Activated CD4-positive, alpha-beta T cell treated with anti-CD3 and anti-CD28 coated beads, Interleukin-2, amount 10 ng/mL, durations not matched to agents 7 days and 5 days (primary cell): ENCODE measurements at places on chromosomes 3 and 15. TPM values are rescaled to one million over a fixed set of nuclear protein-coding genes. Genes with fewer than 3 reads are reported as not detected.
A peak's percentile ranks its signal among the peaks of the same experiment; 100 is the strongest.

TRAK1 gene
- total RNA-seq: 24.1 TPM

TMED3 gene
- 32.4 TPM for total RNA-seq

ANKRD63 gene
- not detected for total RNA-seq

DNA sequence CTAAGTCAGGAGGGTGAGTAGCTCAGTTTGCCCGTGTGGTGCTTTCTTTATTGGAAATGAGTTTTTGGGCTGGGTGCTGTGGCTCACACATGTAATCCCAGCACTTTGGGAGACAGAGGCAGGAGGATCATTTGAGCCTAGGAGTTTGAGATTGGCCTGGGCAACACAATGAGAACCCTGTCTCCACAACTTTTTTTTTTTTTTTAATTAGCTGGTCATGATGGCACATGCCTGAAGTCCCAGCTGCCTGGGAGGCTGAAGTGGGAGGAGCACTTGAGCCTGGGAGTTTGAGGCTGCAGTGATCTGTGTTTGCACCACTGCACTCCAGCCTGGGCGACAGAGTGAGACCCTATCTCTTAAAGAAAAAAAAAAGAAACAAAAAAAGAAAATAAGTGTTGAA lies 174.9 kb downstream of the NSMCE3 start:
- no peak overlapping the region for H3K4me3 ChIP-seq
- no peaks in the 10 kb centered on the region for H3K36me3 ChIP-seq
- peaks cover 8% of the 10 kb centered on the region for H3K4me1 ChIP-seq
- H3K27me3 ChIP-seq: no peaks in the 10 kb centered on the region
- no peak overlapping the region for H3K27ac ChIP-seq

CPN2 gene
- total RNA-seq: not detected

DNA sequence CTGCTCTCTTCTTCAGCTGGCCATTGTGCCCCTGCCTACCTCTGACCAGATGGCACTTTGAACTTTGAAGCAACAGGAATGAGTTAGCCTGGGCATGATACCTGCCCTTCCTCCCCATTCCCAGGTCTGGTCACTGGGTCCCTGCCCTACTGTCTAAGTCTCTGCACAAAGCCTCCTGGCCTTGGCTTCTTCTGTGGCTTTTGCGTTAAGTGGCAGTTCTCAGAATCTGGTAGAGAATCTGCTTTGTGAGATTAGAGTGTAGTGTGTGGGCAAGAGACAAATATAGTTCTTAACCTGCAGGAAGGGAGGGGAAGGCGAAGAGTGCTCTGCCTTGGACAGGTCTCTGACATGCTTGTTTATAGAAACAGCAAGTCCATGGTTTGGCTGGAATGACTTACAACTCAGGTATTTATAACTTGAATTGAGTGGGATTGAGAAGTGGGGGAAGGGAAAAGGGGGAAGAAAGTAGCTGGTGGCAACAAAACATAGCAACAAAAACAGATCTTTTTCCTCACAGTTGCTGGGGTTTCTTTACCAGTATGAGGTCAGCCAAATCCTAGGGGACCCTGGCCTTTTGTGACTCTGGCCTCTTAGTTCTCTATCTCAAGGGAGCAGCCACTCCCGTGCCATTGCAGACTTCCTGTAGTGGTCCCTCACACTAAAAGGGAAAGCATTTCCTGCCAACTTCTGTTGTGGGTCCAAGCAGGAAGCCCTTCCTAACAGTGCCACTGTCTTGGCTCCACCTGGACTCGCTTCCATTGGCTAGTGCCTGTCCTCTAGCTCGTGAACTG lies 16.7 kb downstream of the MAPKBP1 start:
- H3K4me1 ChIP-seq: peaks cover 53% of the 10 kb centered on the region
- peak overlapping the region; percentile 50 for H3K4me3 ChIP-seq
- H3K27me3 ChIP-seq: no peaks in the 10 kb centered on the region

DNA sequence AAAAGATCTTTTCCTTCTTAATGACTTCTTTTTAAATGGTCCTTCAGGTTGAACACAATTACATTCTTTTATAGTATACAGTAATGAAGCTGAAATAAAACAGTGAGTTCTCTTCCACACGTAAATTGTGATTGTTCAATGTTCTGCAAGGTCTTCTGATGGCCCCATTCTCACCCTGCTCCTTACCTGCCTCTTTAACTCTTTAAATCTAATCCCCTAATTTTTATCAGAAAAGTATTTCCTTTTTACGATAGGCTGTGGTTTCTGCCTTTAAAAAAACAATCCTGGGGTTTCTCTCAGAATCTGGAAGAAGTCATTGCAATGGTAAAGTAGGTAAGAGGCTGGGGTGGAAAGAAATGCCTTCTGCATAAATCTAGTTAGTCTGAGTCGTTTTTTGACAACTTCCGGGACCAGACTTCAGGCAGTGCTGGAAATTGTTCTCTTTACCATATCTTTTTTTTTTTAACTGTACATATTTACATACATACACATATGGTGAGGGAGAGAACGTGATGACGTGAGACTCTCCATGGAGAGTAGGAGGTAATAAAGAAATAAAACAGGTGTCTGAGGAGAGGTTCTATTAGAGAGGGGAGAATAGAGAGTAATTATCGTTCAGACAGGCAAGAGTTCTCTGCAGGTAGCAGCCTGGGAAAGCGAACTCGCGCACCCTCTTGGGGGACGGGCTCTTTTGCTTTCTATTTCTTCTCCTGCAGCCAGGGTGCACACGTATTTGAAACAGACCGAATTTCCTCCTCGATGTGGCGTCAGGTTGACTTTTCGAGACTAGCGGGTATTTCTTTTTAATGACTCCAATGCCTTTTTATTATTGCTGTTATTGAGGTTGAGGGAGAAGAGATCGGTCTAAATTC lies at the start of gene SIDT1:
Gene SIDT1, plus strand, starts transcription at position 730 of the 872 bp plus-strand sequence. CDS start 467 bp downstream, outside the sequence.
- peaks cover 5% of the 10 kb centered on the region for H3K27me3 ChIP-seq
- DNase-seq: peak; percentile 83
- H3K4me3 ChIP-seq: peak within 1 kb of the TSS; percentile 98
- peak within 1 kb of the TSS; percentile 99 for H3K27ac ChIP-seq

HDC gene
- 0.27 TPM for total RNA-seq

COL7A1 gene
- total RNA-seq: 1.3 TPM

DNA sequence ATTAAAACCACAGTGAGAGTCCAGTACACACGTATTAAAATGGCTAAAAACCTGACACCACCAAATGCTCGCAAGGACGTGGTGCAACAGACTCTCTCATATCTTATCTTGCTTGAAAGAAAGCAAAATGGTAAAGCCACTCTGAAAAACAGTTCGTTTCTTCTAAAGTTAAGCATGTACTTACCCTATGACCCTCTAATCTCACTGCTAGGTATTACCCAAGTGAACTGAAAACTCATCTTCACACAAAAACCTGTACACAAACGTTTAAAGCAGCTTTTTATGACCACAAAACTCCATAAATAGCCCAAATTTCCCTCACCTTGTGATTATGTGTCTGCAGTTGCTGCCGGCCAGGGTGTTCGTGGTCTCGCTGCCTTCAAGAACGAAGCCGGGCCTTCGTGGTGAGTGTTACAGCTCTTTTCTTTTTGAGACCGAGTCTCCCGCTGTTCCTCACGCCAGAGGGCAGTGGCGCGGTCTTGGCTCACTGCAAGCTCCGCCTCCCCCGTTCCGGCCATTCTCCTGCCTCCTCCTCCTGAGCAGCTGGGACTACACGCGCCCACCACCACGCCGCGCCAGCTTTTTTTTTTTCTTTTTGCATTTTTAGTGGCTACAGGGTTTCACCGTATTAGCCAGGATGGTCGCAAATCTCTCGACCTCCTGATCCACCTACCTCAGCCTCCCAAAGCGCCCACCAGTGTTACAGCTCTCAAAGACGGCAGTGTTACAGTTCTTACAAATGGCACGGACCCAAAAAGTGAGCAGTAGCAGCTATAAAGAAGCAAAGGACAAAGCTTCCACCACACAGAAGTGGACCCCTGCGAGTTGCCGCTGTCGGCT lies 165.4 kb downstream of the TJP1 start:
- no peaks in the 10 kb centered on the region for H3K27me3 ChIP-seq
- no peak for DNase-seq
- no peak overlapping the region for H3K4me3 ChIP-seq
- H3K36me3 ChIP-seq: no peaks in the 10 kb centered on the region
- H3K4me1 ChIP-seq: no peaks in the 10 kb centered on the region

GRCh38 chr3:33799202-33799551 lies 747 bp downstream of the PDCD6IP start:
- no peak for DNase-seq
- H3K4me1 ChIP-seq: peaks cover 57% of the 10 kb centered on the region
- H3K36me3 ChIP-seq: peaks cover 33% of the 10 kb centered on the region
- H3K4me3 ChIP-seq: peak overlapping the region; percentile 96

KCNMB2 gene
- not detected for total RNA-seq

BHLHE40 gene
- total RNA-seq: 112 TPM

UBA3 gene
- total RNA-seq: 81.1 TPM

DNA sequence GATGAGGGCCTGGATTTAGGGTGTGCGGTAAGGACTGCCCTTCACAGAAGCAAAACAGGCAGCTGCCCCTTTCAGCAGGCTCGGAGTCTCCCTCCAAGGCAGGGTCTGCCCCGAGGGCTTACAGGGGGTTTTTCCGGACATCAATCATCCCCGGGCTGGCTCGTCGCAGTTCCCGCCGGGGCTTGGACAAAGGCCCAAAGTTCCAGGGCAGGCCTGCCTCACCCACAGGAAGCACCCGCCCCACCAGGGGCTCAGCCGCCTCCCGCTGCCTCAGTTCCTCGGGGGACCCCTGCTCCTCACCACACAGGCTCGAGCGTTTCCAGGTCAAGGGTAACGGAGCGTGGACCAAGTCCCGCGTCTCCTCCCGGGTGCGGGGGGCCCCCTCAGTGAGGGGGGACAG lies 27.0 kb downstream of the KIF7 start:
- no peak for DNase-seq
- H3K27ac ChIP-seq: no peak overlapping the region
- H3K4me3 ChIP-seq: no peak overlapping the region
- H3K4me1 ChIP-seq: no peaks in the 10 kb centered on the region
- H3K27me3 ChIP-seq: no peaks in the 10 kb centered on the region
- H3K36me3 ChIP-seq: peaks cover 66% of the 10 kb centered on the region

IL16 gene
- total RNA-seq: 239 TPM

MESP2 gene
- total RNA-seq: not detected

DNA sequence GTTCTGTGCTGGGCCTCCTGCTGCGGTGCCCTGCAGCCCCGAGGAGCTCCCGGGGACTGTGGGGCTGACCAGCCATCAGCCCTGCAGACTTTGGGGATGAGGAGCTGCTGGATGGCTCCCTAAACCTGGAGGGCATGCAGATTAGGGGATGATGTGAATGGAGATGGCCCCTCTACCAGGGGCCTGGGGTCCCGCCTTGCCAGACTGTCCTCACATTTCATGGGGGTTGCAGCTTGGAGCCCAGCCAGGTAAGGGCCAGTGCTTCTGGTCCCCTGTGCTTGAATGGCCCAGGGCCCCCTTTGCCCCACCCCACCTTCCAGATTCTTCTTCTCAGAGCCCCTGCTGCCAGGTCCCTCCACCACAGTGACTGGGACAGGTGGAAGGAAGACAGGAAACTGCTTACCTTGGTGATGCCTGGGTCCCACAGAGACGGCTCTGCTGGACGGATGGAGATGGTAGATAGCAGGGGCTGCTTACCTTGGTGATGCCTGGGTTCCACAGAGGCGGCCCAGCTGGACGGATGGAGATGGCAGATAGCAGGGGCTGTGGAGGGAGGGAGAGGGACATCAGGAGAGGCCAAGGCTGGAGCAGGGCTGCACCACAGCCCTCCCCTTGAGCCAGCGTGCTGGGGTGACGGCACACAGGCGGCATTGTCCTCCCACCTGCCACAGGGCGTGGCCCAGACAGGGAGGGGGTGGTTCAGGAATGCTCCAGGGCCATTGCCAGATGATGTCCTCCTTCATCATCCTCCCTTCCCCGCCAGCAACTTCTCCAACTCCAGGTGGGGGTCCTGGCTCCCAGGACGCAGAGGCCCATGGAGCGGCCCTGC lies at the start of gene SPTBN5:
Gene SPTBN5, minus strand, starts transcription at position 632 of the 829 bp plus-strand sequence. Its CDS starts 556 bp downstream, at position 76.
- H3K27me3 ChIP-seq: no peaks in the 10 kb centered on the region
- no peak for DNase-seq
- H3K4me1 ChIP-seq: peaks cover 62% of the 10 kb centered on the region
- peak within 1 kb of the TSS; percentile 94 for H3K27ac ChIP-seq

DNA sequence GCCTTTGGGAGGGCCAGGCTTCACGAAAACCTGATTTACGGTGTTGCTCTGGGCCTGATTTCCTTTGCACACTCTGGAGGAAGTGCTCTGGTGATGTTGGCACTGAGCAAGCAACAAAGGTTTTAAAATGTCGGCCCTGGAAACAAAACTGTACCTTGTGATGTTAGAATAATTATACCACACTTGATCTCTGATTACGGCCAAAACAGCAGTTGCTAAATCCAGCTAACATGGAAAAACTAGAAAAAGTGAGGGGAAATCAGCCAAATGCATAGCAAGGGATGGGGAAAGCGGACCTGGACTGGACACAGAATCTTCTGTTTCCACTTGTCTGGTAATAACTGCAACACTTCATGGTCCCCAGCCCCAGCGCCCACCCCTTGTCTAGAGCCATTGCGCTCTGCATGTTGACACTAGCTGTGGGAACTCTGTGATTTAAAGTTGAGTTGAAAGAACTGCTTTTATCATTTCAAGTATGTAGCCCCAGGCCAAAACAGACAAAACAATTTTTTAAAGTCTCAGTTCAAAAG lies 120.1 kb downstream of the VGLL4 start:
- peaks cover 3% of the 10 kb centered on the region for H3K36me3 ChIP-seq
- no peak for DNase-seq
- H3K4me3 ChIP-seq: no peak overlapping the region
- no peak overlapping the region for H3K27ac ChIP-seq

DNA sequence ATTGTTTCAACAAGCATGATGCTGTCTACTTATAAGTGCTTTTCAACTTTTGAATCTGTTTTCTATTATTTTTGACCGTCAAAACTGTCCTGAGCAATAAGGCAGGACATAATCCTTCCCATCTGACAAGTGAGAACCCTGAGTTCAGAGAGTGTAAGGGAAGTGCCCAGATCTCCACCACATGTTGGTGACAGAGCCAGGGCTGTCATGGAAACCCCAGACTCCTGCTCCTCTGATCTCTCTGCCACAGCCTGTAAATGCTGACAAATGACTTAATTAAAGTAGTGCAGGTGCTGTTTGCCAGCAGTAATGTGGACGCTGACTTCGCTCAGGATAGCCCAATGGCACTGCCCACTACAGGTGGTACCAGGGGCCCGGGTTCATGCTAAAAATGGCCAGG lies 40.3 kb downstream of the SPSB4 start:
- no peaks in the 10 kb centered on the region for H3K36me3 ChIP-seq
- H3K4me3 ChIP-seq: no peak overlapping the region
- H3K4me1 ChIP-seq: no peaks in the 10 kb centered on the region
- no peaks in the 10 kb centered on the region for H3K27me3 ChIP-seq

- H3K4me3 ChIP-seq: no peak overlapping the region
- H3K36me3 ChIP-seq: no peaks in the 10 kb centered on the region
- peaks cover 5% of the 10 kb centered on the region for H3K4me1 ChIP-seq
- no peak overlapping the region for H3K27ac ChIP-seq
- no peak for DNase-seq
Measured at GRCh38 chr3:60448696-60449095, 802.6 kb downstream of the FHIT start.
